Right atrium auricular region (tissue), 2 donors: ENCODE measurements at places on chromosomes 2 and 18. TPM values are rescaled to one million over a fixed set of nuclear protein-coding genes. Genes with fewer than 3 reads are reported as not detected.

GRCh38 chr2:154449951-154450658 is 248.4 kb upstream of the KCNJ3 start:
- H3K27ac ChIP-seq, result no peak overlapping the region
- no peaks in the 10 kb centered on the region for H3K4me1 ChIP-seq
- no peak overlapping the region for H3K4me3 ChIP-seq
- no peak for DNase-seq

- H3K4me1 ChIP-seq, result no peaks in the 10 kb centered on the region
- H3K4me3 ChIP-seq, result no peak overlapping the region
- no peaks in the 10 kb centered on the region for H3K27me3 ChIP-seq
- H3K36me3 ChIP-seq, result no peaks in the 10 kb centered on the region
- H3K27ac ChIP-seq, result no peak overlapping the region
Observed at GRCh38 chr2:64924170-64924934, 64.8 kb upstream of the SLC1A4 start.

NYAP2 gene
- not detected for total RNA-seq

DNA sequence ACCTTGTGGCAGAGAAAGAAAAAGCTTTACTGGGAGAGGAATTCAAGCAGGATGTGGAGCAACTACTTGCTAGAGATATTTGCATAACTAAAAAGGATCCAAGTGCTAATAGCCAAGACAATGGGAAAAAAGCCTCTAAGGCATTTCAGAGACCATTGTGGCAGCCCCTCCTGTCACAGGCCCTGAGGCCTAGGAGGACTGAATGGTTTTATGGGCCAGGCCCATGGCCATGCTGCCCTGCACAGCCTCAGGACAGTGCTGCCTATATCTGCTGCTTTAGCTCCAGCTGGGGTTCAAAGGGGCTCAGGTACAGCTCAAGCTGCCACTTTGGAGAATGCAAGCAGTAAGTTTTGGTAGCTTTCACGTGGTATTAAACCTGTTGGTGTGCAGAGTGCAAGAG is 17.1 kb upstream of the MRPS5 start:
- no peak overlapping the region for H3K4me3 ChIP-seq
- no peaks in the 10 kb centered on the region for H3K4me1 ChIP-seq
- no peak for DNase-seq
- no peaks in the 10 kb centered on the region for H3K36me3 ChIP-seq
- H3K27me3 ChIP-seq, result no peaks in the 10 kb centered on the region

DCC gene
- total RNA-seq, result not detected

DNA sequence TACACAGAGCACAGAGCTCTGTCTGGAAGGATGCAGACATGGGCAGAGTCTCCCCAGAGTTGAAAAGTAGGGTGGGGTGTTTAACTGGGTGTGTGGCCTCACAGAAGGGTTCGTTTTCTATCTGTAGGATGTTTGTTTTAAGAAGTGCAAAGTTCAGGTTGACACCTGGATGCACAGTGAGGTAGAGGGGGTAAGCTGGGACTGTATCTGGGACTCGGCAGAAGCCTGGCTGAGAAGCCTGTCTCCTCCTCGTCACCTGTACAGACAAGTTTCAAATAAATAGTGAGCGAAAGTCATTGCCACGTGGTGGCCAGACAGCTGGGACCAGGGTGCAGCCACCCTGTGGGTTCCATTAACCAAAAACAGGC is 145.9 kb downstream of the KLHL29 start:
- no peaks in the 10 kb centered on the region for H3K27me3 ChIP-seq
- no peaks in the 10 kb centered on the region for H3K4me1 ChIP-seq
- H3K4me3 ChIP-seq, result no peak overlapping the region
- H3K36me3 ChIP-seq, result no peaks in the 10 kb centered on the region

DNA sequence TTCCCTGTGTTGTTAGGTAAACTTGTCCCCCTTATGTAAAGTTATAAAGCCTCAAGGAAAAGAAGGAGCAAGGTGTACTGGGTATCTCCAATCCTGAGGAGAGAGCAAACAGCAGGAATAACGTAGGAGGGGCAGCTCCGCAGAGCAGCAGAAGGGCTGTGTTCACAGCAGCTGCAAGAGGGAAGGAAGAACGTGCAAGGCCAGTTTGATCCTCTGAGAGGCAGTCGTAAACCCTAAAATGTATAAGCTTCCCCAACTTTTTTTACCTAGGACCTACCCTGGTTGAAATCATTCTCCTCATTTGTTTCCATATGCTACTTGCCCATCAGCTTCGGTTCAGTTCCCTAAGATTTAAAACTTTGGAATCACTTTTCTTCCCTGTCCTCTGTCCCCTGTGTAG is 51.9 kb upstream of the MAP3K20 start:
- no peaks in the 10 kb centered on the region for H3K36me3 ChIP-seq
- H3K4me3 ChIP-seq, result no peak overlapping the region
- H3K4me1 ChIP-seq, result peaks cover 19% of the 10 kb centered on the region
- no peaks in the 10 kb centered on the region for H3K27me3 ChIP-seq
- no peak for DNase-seq

MOCOS gene
- 0.51 TPM for total RNA-seq

DNA sequence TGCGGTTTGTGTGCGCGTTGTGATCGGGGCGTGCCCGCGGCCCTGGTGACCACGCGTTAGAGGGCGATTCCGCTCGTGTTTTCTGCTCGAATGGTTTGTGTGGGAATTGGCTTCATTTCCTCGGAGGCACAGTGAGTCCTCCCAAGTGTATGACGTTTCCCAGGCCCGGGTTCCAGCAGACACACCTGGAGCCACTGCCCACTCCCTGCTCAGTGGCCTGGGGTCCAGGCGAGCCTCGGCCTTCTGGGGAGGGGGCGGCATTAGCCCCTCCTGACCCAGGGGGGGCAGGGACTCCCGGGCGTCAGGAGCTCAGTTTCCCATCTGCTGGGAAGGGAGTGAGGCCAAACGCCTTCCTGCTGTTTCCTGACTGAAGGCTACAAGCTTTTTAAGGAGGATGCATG is 92.1 kb downstream of the NFATC1 start:
- H3K27me3 ChIP-seq, result no peaks in the 10 kb centered on the region
- H3K4me3 ChIP-seq, result no peak overlapping the region
- H3K4me1 ChIP-seq, result peaks cover 10% of the 10 kb centered on the region

- peaks cover 32% of the 10 kb centered on the region for H3K36me3 ChIP-seq
- no peaks in the 10 kb centered on the region for H3K27me3 ChIP-seq
- no peak overlapping the region for H3K4me3 ChIP-seq
- peaks cover 13% of the 10 kb centered on the region for H3K4me1 ChIP-seq
- H3K27ac ChIP-seq, result peak overlapping the region; percentile 55
- DNase-seq, result peak; percentile 59
Observed at GRCh38 chr2:3493615-3494007, 25.7 kb downstream of the ADI1 start.

- no peak overlapping the region for H3K27ac ChIP-seq
- no peak for DNase-seq
- H3K36me3 ChIP-seq, result no peaks in the 10 kb centered on the region
- no peak overlapping the region for H3K4me3 ChIP-seq
Observed at GRCh38 chr2:139643139-139643538, 862.9 kb upstream of the NXPH2 start.

KYNU gene
- total RNA-seq, result 0.94 TPM

DNA sequence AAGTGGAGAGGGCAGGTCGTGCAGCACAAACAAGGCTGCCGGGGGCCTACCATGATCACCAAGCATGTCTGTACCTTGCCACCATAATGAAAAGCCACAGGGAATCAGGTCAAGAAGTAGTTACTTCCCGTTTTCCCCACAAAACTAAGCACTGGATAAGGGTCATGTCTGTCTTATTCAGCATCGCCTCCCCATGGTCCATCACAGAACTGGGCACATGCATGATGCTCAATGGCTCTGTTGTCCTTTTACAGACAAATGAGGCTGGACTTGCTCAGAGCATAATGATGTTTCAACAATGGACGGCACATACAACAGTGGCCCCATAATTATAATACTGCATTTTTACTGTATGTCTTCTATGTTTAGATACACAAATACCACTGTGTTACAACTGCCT is 27.5 kb downstream of the REEP1 start:
- DNase-seq, result no peak
- no peaks in the 10 kb centered on the region for H3K27me3 ChIP-seq
- no peaks in the 10 kb centered on the region for H3K36me3 ChIP-seq
- no peak overlapping the region for H3K4me3 ChIP-seq
- H3K27ac ChIP-seq, result no peak overlapping the region
- H3K4me1 ChIP-seq, result peaks cover 17% of the 10 kb centered on the region

ETAA1 gene
- 7.7 TPM for total RNA-seq

DNA sequence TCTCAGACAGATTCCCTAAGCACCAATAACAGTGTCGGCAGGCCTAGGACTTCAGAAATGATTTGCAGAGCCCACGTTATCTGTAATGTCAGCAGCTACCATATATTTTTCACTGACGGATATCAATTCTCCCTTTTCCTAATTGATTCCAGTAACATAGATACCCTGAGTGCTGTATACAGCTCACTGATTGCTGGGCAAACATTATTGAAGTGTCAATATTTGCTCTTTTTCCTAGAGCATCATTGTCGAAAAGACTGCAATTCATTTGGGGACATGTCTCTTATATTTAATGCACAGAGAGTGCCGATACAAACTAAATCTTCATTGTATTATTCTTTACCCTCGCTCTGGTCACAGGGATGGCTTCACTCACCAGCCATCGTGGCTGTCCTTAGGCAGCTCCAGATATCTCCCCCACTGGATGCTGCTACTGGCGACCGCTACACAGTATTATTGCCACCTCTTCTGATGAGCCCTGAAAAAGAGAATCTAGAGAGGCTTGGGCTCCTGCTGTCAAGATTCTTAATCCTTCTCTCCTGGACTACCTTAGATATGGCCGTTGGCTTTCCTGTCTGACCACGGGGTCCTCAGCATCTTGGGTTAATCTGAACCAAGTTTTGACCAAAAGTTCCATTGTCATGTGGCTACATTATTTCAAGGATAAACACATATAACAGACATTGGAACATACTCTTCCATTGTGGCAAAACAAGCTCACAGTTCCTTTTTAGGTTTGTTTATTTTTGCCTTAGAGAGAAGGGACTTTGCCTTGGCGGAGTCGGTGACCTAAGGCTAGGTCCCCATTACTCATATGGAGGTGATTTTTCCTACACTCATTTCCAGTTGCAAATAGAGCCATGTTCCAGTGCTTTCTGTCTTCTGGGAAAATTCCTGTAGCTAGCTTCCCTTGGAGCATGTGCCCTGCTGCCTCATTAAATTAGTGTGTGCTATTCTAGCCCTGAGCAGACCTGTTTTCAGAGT is 105.4 kb downstream of the CPO start:
- H3K27ac ChIP-seq, result no peak overlapping the region
- no peaks in the 10 kb centered on the region for H3K27me3 ChIP-seq
- H3K36me3 ChIP-seq, result no peaks in the 10 kb centered on the region
- H3K4me1 ChIP-seq, result peaks cover 7% of the 10 kb centered on the region

DNA sequence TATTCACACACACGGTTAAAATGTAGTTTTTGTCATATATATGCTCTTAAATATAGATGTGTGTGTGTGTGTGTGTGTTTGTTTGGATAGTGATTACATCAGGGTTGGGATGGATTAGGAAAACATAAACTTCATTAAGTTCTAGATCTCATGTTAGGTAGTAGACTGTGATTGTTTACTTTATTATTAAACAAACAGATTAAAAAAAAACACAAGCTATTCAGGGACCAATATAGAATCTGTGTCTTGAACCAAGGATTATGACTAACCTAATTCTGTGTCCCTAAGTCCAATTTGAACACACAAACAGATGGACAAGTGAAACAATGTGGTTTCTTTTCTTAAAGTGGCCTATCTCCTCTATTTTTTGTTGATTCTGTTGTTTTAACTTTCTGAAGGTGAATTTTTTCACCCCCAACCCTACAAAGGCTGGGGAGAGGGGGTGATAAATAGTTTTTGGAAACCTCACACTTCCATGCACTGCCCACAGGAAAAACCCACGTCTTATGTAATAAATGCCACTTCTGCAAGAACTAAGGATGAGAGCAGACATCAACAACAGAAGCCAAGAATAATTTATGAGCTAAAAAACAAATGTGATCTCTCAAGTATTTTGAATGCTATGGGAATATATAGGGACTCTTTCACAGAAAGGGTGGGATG is 40.7 kb downstream of the IL1R2 start:
- H3K36me3 ChIP-seq, result no peaks in the 10 kb centered on the region
- peak overlapping the region; percentile 54 for H3K27ac ChIP-seq
- H3K27me3 ChIP-seq, result no peaks in the 10 kb centered on the region
- DNase-seq, result no peak
- H3K4me3 ChIP-seq, result no peak overlapping the region

DNA sequence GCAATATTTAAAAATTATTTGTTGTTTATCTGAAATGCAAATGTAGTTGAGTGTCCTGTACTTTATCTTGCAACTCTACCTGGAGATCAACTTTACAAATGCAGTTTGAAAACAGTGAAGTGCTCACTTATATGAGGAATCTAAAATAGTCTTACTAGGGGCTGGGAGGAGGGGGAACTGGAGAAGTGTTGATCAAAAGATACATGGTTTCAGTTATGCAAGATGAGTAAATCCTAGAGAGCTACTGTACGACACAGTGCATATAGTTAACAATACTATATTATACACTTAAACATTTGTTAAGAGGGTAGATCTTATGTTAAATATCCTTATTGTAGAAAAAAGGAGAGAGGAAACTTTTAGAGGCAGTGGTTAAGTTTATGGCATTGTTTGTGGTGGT is 241.9 kb downstream of the BCL11A start:
- no peaks in the 10 kb centered on the region for H3K4me1 ChIP-seq
- no peaks in the 10 kb centered on the region for H3K27me3 ChIP-seq
- H3K36me3 ChIP-seq, result no peaks in the 10 kb centered on the region
- no peak for DNase-seq
- no peak overlapping the region for H3K4me3 ChIP-seq

DNA sequence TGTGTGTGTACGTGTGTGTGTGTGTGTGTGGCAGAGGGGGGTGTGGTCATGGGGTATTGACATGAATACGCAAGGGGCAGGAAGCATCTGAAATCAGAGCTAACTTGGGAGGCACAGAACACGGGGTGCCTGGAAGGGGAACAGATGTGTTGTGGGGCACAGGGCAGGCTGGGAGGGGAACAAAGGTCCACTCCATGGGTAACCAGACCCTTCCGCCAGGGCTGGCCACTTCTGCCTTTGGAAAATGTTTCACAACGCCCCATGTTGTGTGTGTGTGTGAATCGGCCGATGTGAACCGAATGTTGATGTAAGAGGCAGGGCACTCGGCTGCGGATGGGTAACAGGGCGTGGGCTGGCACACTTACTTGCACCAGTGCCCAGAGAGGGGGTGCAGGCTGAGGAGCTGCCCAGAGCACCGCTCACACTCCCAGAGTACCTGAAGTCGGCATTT is at the start of gene SLC11A1:
Gene SLC11A1 (plus strand): TSS at position 358 of the 451 bp plus-strand sequence. CDS start 96 bp downstream, outside the sequence.
- peak; percentile 81 for DNase-seq
- no peaks in the 10 kb centered on the region for H3K36me3 ChIP-seq
- no peaks in the 10 kb centered on the region for H3K27me3 ChIP-seq
- H3K4me3 ChIP-seq, result peak within 1 kb of the TSS; percentile 11
- H3K4me1 ChIP-seq, result no peaks in the 10 kb centered on the region

TBR1 gene
- not detected for total RNA-seq

GRCh38 chr2:172725746-172726145 is 9.9 kb upstream of the RAPGEF4 start:
- H3K27me3 ChIP-seq, result no peaks in the 10 kb centered on the region
- H3K4me3 ChIP-seq, result no peak overlapping the region
- no peaks in the 10 kb centered on the region for H3K4me1 ChIP-seq
- H3K27ac ChIP-seq, result no peak overlapping the region
- DNase-seq, result no peak

GRCh38 chr2:173909846-173910245 is 55.3 kb downstream of the SP3 start:
- DNase-seq, result no peak
- no peak overlapping the region for H3K4me3 ChIP-seq
- no peak overlapping the region for H3K27ac ChIP-seq
- no peaks in the 10 kb centered on the region for H3K27me3 ChIP-seq

- DNase-seq, result no peak
- H3K27me3 ChIP-seq, result no peaks in the 10 kb centered on the region
- H3K27ac ChIP-seq, result no peak overlapping the region
- no peaks in the 10 kb centered on the region for H3K36me3 ChIP-seq
- no peak overlapping the region for H3K4me3 ChIP-seq
Observed at GRCh38 chr2:155690785-155691184, 641.7 kb downstream of the NR4A2 start.

IKZF2 gene
- total RNA-seq, result 6.0 TPM

NMS gene
- not detected for total RNA-seq

MC2R gene
- total RNA-seq, result not detected

C2orf80 gene
- total RNA-seq, result not detected
